ENCODE measurements at places on chromosomes 4 and X. TPM values are rescaled to one million over a fixed set of nuclear protein-coding genes. Genes with fewer than 3 reads are reported as not detected.

The LANCL3 gene
- total RNA-seq = 2.4 TPM

DNA sequence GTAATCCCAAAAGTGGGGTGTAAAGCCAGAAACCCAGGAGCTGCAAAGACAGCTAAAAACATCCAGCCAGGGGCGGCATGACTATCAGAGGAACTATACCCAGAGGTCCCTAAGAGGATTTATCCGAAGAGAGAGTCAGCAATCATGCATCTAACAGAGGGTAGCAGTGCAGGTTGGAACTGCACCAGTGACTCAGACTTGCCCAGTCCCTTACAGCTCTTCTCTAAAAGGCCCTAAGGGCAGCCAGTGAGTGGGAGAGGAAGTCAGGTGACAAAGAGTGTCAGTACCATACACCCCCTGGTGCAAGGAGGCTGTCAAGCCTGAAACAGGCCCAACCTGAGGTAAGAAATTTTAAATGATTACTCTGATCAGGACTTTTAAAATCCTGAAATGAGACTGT lies 88.1 kb downstream of the CAMK2D start:
- H3K4me3 ChIP-seq = no peak overlapping the region
- H3K36me3 ChIP-seq = no peaks in the 10 kb centered on the region
- H3K4me1 ChIP-seq = peaks cover 19% of the 10 kb centered on the region
- no peaks in the 10 kb centered on the region for H3K27me3 ChIP-seq
- peak; percentile 19 for DNase-seq

DNA sequence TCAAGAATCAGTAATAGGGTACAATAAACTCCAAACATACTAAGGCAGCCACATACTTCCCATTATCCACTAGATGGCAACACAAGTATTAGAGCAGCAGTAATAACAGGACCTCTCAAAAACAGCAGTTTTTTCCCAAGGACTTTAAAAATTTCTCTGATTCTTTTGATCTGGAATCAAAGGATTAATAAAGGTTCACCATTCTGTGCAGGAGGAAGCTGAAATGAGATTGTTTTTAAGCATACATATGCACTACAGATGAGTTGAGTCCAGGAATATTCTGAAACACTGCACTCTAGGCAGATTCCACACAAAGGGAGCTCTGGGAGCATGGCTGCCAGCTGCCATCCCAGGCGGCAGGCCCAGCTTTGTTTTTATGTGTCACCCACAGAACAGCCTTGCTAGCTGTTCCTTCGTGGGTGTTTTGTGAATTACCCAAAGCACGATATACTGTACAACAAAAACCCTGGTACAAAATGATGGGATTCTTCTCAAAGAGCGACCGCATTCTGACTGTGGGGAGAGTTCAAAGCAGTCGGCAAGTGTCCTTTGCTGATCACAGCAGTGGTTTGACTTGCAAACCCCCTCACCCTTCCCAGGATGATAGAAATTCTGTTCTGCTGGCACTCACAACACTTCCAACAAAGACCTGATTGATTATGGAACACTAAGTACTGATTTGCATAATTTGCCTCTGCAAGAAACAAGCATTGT lies 61.0 kb downstream of the STX18 start:
- H3K4me3 ChIP-seq = no peak overlapping the region
- no peaks in the 10 kb centered on the region for H3K36me3 ChIP-seq
- H3K27me3 ChIP-seq = no peaks in the 10 kb centered on the region
- DNase-seq = no peak

DNA sequence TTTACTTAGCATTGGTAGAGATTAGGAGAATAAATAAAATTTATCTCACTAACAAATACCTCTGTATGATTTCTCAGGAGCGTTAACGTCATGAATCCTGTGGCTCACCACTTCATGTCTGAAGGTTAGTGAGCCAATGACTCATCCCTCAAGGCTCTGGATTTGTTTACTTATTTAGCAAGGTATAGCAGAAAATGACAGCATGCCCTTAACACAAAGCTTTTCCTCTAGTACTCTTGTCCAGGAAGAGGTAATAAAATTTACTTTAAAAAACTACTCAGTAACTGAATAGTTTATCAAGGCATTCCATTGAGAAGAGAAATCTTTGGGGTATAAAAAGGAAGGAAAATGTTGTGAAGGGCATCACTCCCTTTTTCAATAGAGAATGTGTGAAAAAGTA lies 823.8 kb downstream of the CCSER1 start:
- peak overlapping the region; percentile 12 for H3K4me3 ChIP-seq
- no peaks in the 10 kb centered on the region for H3K27me3 ChIP-seq
- H3K4me1 ChIP-seq = peaks cover 16% of the 10 kb centered on the region
- peak; percentile 66 for DNase-seq
- no peak overlapping the region for H3K27ac ChIP-seq

DNA sequence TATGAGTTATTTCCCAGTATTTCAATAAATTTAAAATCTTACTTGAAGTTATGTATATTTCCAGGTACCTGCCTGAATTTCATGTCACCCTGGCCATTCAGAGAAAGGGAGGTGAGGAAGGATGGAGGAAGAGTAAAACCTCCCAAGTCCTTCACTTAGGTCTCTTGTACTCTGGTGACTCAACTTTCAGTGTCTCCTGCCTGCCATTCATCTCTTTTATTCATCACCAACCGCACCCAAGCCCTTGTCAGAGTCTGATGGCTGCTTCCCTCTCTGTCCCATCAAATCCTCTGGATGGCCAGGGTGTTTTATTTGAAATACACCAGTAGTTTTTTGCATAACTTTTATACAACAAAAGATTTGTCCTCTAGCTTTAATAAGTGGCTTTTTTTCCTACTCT lies 17.8 kb downstream of the TMPRSS11E start:
- H3K27me3 ChIP-seq = no peaks in the 10 kb centered on the region
- no peaks in the 10 kb centered on the region for H3K4me1 ChIP-seq
- no peak for DNase-seq
- no peaks in the 10 kb centered on the region for H3K36me3 ChIP-seq

DNA sequence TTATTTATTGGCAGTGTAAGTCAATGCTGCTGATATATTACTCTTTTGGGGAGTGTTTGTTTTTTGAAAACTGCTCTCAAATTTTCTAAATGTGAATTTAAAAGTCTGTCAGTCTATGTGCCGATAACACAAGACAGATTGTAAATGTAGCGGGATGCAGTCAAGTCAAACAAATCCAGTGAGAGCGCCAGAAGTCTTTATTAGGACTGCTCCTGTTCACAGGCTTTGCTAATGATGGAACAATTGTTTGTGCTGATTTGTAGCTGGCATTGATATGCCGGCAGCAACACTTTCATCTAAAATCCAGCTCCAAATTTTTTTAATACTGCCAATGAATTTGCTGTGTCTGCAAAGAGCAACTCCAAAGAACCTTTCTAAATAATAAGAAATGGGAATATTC lies 78.7 kb upstream of the TET2 start:
- no peaks in the 10 kb centered on the region for H3K27me3 ChIP-seq
- no peak for DNase-seq

The RBM46 gene
- total RNA-seq = 0.39 TPM

- H3K27ac ChIP-seq = no peak overlapping the region
- H3K27me3 ChIP-seq = no peaks in the 10 kb centered on the region
- H3K4me3 ChIP-seq = no peak overlapping the region
- peaks cover 6% of the 10 kb centered on the region for H3K4me1 ChIP-seq
- H3K36me3 ChIP-seq = no peaks in the 10 kb centered on the region
Measured at GRCh38 chrX:19799319-19800182, 87.8 kb downstream of the SH3KBP1 start.

DNA sequence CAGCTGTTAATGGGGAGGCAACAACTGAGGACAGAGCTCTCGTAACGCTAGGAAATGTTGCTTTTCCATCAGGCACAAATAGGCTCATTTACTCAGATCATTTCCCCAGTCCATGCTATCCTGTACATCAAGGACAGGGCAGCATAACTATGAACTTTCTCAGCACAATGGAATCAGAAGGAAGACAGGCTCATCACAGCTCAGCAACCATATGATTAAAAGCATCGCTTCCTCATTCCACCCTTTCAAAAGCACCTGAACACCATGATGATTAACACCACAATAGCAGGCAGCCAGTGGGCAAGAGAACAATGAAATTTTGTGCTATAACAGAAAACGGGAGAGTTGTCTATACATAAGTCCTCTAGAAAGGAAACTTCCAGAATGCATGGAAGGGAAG lies 297.8 kb downstream of the ZNF674 start:
- no peaks in the 10 kb centered on the region for H3K36me3 ChIP-seq
- H3K27me3 ChIP-seq = no peaks in the 10 kb centered on the region

GRCh38 chrX:93538575-93538974 lies 134.8 kb downstream of the NAP1L3 start:
- DNase-seq = no peak
- H3K27me3 ChIP-seq = no peaks in the 10 kb centered on the region
- no peak overlapping the region for H3K4me3 ChIP-seq

GRCh38 chr4:155972098-155972497 lies 18.4 kb upstream of the CTSO start:
- no peak overlapping the region for H3K27ac ChIP-seq
- H3K36me3 ChIP-seq = no peaks in the 10 kb centered on the region
- peak; percentile 19 for DNase-seq
- H3K27me3 ChIP-seq = no peaks in the 10 kb centered on the region
- H3K4me1 ChIP-seq = 0 out of 2 replicates have a peak, but pooled peaks cover 3% of the 10 kb centered on the region
- no peak overlapping the region for H3K4me3 ChIP-seq

- no peak overlapping the region for H3K4me3 ChIP-seq
- no peaks in the 10 kb centered on the region for H3K36me3 ChIP-seq
- H3K27me3 ChIP-seq = no peaks in the 10 kb centered on the region
Measured at GRCh38 chr4:56129431-56129861, 180.7 kb downstream of the CEP135 start.

The GLRA2 gene
- not detected for total RNA-seq

GRCh38 chrX:115067812-115068211 lies 50.4 kb upstream of the IL13RA2 start:
- H3K27ac ChIP-seq = no peak overlapping the region
- no peak for DNase-seq
- H3K4me3 ChIP-seq = no peak overlapping the region
- no peaks in the 10 kb centered on the region for H3K36me3 ChIP-seq
- no peaks in the 10 kb centered on the region for H3K4me1 ChIP-seq
- no peaks in the 10 kb centered on the region for H3K27me3 ChIP-seq

The SRPX gene
- 18.2 TPM for total RNA-seq

The ADH7 gene
- not detected for total RNA-seq

The SLC6A14 gene
- 0.05 TPM for total RNA-seq

DNA sequence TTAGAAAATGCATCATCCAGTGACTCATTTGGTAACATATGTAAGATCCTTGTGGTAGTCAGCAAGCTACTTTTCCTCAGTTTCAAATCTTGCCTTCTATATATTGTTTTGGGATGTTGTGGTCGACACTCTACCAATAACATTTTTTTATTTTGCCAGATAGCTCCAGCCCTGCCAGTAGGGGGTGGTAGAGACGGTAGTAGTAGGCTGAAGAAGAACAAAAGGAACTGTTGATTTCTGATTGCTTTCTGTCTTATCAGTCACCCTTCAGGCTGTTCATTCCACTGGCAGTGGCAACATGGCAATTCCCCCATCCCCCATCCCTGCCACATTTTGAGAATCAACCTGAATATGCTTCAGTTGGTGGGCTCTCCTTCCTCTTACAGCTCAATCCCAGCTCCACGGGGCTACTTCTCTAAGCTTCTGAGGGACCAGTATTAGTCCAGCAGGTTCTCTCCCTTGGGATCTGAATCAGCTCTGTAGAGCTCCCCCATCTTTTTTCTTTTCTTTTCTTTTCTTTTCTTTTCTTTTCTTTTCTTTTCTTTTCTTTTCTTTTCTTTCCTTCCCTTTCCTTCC lies 171.5 kb upstream of the VEGFC start:
- H3K27ac ChIP-seq = no peak overlapping the region
- H3K36me3 ChIP-seq = no peaks in the 10 kb centered on the region
- H3K4me1 ChIP-seq = no peaks in the 10 kb centered on the region
- peak; percentile 16 for DNase-seq
- no peak overlapping the region for H3K4me3 ChIP-seq

- no peak overlapping the region for H3K4me3 ChIP-seq
- peaks cover 23% of the 10 kb centered on the region for H3K4me1 ChIP-seq
- DNase-seq = no peak
Measured at GRCh38 chr4:101958547-101958946, 168.0 kb downstream of the BANK1 start.

DNA sequence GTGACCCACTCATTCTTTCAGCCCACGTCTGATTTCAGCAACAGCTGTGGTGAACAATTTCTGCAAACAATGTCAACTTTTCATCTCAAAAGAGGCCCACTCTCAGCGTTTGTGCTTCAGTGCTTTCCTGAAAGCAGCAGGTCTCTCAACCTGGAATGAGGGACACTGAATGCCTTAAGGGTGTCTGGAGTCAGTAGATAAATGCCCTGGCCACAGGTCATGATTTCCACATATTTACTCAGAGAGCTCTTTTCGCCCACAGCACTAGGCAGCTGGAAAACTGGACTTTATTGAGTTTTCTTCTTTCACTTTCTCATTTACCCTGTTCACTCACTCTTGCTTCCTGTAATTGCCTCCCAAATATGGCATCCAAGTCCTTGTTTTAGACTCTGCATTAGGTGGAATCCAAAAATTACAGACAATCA lies 52.8 kb downstream of the NPFFR2 start:
- no peak for DNase-seq
- H3K36me3 ChIP-seq = no peaks in the 10 kb centered on the region
- no peak overlapping the region for H3K4me3 ChIP-seq
- no peak overlapping the region for H3K27ac ChIP-seq

- peak; percentile 69 for DNase-seq
- H3K4me3 ChIP-seq = peak overlapping the region; percentile 95
- H3K27me3 ChIP-seq = no peaks in the 10 kb centered on the region
- H3K27ac ChIP-seq = peak overlapping the region; percentile 96
- peaks cover 14% of the 10 kb centered on the region for H3K36me3 ChIP-seq
- H3K4me1 ChIP-seq = peaks cover 45% of the 10 kb centered on the region
Measured at GRCh38 chr4:2935762-2936743, 27.2 kb downstream of the NOP14 start.

The LAMTOR3 gene
- total RNA-seq = 21.0 TPM

DNA sequence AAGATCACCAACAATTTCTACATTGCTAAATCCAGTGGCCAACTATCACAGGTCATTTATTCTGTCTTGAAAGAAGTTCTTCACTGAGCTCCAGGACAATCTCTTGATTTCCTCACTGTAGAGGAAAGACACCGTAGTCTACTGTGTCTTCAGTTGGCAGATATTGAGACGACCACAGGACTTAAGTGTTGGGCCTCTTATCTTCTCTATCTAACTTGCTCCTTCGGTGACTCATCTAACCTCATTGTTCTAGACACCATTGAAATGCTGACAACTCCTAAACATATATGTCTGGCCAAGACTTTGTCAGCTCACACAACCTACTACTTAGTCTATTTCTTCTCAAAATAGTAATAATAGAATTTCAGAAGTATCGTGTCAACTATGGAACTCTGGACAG lies 425.8 kb downstream of the ARAP2 start:
- DNase-seq = no peak
- no peaks in the 10 kb centered on the region for H3K36me3 ChIP-seq
- no peak overlapping the region for H3K4me3 ChIP-seq
- no peak overlapping the region for H3K27ac ChIP-seq
- H3K27me3 ChIP-seq = no peaks in the 10 kb centered on the region

GRCh38 chr4:149345424-149345823 lies 470.2 kb downstream of the IQCM start:
- H3K36me3 ChIP-seq = no peaks in the 10 kb centered on the region
- H3K27ac ChIP-seq = no peak overlapping the region
- H3K4me3 ChIP-seq = no peak overlapping the region
- no peaks in the 10 kb centered on the region for H3K4me1 ChIP-seq
- no peaks in the 10 kb centered on the region for H3K27me3 ChIP-seq

Data from HCT116 (cell line).